ENCODE measurements at places on chromosomes 2 and 18. TPM values are rescaled to one million over a fixed set of nuclear protein-coding genes. Genes with fewer than 3 reads are reported as not detected.
A peak's percentile ranks its signal among the peaks of the same experiment; 100 is the strongest.

- H3K4me3 ChIP-seq, result no peak overlapping the region
- H3K4me1 ChIP-seq, result no peaks in the 10 kb centered on the region
- no peak overlapping the region for H3K27ac ChIP-seq
- H3K36me3 ChIP-seq, result no peaks in the 10 kb centered on the region
- H3K27me3 ChIP-seq, result no peaks in the 10 kb centered on the region
Observed at GRCh38 chr2:118322406-118322805, 234.1 kb downstream of the INSIG2 start.

The EML4 gene
- polyA plus RNA-seq, result 27.8 TPM

DNA sequence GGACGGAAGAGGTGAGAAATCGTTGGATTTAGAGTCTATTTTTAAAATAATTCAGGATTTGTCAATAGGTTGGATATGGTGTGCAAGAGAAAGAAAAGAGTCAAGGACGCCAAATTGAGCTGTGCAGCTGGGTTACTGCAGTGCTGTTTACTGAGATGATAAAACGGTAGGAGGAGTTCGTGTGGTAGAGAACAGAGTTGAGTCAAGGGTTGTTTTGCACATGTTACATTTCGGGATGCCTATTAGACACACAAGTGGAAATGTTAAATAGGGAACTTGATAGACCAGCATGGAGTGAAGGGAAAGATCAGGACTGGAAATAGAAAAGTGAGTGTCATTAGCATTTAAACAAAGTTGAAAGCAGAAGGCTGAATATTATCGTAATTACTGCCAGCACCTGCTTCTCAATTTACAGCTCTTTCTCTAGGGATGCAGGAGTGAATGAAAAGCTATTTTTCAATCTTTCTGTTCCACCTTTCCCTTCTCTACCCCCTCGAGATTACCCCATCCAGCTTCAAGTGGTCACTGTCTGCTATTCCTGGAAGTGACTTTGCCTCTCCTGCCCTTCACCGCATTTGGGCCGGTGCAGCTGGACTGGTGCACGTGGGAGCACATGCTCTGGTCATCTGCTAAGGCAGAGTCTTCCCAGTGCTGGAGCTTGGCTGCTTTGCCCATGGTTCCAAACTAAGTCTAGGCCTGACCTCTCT is 30.3 kb downstream of the GPR75 start:
- no peak overlapping the region for H3K27ac ChIP-seq
- no peaks in the 10 kb centered on the region for H3K27me3 ChIP-seq
- DNase-seq, result no peak
- no peaks in the 10 kb centered on the region for H3K4me1 ChIP-seq

DNA sequence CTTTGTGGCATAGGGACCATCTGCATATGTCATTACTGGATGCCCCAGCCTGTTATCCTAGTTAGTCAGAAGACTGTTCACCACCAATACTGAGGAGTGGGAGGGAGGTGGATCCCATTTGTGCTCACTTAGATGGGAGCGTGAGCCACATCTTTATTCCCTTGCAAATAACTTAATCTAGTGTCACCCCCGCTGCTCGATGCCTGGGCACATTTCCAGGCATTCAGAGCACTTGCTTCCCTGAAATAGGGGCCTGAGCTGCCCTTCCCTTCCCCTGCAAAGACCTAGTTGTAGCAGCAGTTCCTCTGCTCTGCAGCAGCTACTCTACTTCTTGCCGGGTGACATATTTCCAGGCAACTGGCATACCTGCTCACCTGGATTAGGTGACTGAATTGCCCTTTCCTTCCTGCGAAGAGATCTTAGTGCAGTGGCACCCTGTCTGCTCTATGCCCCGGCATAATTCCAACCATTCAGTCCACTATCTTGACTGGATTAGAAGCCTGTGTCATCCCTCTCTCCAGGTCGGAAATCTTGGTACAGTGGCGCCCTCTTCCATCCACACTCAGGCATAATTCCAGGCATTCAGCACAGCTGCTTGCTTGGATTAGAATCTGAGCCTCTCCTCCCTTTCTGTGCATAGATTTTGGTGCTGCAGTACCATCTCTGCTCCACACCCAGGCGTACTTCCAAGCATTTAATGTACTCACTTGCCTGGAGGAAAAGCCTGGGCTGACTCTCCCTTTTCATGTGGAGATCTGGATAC is 1389.1 kb upstream of the TMEFF2 start:
- no peak for DNase-seq
- no peaks in the 10 kb centered on the region for H3K4me1 ChIP-seq
- H3K36me3 ChIP-seq, result no peaks in the 10 kb centered on the region
- H3K27me3 ChIP-seq, result no peaks in the 10 kb centered on the region
- H3K4me3 ChIP-seq, result no peak overlapping the region
- H3K27ac ChIP-seq, result no peak overlapping the region

- H3K27me3 ChIP-seq, result no peaks in the 10 kb centered on the region
- H3K4me1 ChIP-seq, result no peaks in the 10 kb centered on the region
- no peak for DNase-seq
- no peak overlapping the region for H3K4me3 ChIP-seq
- H3K36me3 ChIP-seq, result no peaks in the 10 kb centered on the region
Observed at GRCh38 chr2:236376566-236377244, 112.5 kb upstream of the ASB18 start.

DNA sequence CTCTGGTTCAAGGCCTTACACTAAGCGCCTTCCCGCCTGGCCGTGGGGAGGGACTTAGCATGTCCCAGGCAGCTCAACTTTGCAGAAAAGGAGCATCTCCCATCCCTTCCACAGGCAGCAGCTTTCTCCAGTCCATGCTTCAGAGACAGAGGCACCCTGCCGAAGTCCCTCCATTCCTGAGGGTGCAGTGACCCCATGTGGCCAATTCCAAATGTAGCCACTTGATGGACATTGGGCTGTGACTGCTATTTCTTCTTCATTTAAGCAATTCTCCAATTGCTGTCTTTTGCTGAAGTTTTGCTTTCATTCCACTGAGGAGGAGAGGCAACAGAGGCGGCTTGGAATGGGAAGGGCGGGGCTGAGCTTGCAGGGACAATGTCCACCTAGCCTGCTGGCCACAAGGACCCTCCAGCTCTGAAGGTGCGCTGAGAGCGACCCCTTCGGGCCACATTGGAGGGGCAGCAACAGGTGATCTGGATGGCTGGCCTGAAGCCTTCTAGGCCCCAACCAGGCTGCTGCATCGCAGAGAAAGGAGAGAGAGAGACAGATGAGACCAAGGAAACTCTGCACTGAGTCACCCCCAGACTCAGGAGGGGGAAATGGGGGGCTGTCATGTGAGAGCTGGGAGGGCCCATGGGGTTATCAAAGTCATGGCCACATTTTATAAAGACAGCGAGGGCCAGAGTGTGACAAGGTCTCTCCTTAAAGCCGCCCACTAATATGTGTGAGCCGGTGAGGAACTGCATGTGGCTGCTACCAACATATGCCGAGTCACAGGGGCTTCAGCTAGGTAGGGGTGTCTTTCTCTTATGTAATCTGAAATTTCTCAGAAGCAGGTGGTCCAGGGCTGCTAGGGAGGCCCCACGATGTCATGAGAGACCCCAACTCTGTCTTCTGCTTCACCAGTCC is 61.3 kb downstream of the LONRF2 start:
- H3K27ac ChIP-seq, result no peak overlapping the region
- no peaks in the 10 kb centered on the region for H3K36me3 ChIP-seq
- H3K4me3 ChIP-seq, result no peak overlapping the region
- peak; percentile 82 for DNase-seq

The SPIRE1 gene
- polyA plus RNA-seq, result 3.5 TPM
